ENCODE measurements at places on chromosomes 6 and 20. TPM values are rescaled to one million over a fixed set of nuclear protein-coding genes. Genes with fewer than 3 reads are reported as not detected.

The TBC1D22B gene
- 8.2 TPM for total RNA-seq

The RNF182 gene
- 2.5 TPM for total RNA-seq

The HUS1B gene
- 0.77 TPM for total RNA-seq

The ADISSP gene
- total RNA-seq: 23.5 TPM

The MAS1 gene
- not detected for total RNA-seq

The ADGRF4 gene
- total RNA-seq: under 0.01 TPM

The FRK gene
- 0.33 TPM for total RNA-seq

The OR10C1 gene
- not detected for total RNA-seq

The FLRT3 gene
- total RNA-seq: 5.1 TPM

The CST1 gene
- 3.6 TPM for total RNA-seq

The SRMS gene
- not detected for total RNA-seq

The MARCKS gene
- 81.7 TPM for total RNA-seq

The PSORS1C2 gene
- not detected for total RNA-seq

The SRSF3 gene
- 191 TPM for total RNA-seq

The ZC3H12D gene
- under 0.01 TPM for total RNA-seq

The BTNL2 gene
- not detected for total RNA-seq
